ENCODE measurements at places on chromosomes 5 and 9.

GRCh38 chr5:110338341-110339083 is 388.0 kb downstream of the TMEM232 start:
- DNase-seq, result no peak

GRCh38 chr9:8863069-8863468 is 1063.5 kb upstream of the DMAC1 start:
- DNase-seq, result no peak

- DNase-seq, result no peak
These were observed 16.7 kb downstream of the RC3H2 start for GRCh38 chr9:122888480-122888879.

- no peak for DNase-seq
These were observed 52.6 kb upstream of the ARAP3 start for GRCh38 chr5:141734501-141735229.

- DNase-seq, result no peak
These were observed 176.1 kb upstream of the MVB12B start for GRCh38 chr9:126150411-126151030.

- no peak for DNase-seq
These were observed 153.3 kb upstream of the SLC12A2 start for GRCh38 chr5:127930311-127930710.

GRCh38 chr9:6525326-6526045 is 112.5 kb downstream of the UHRF2 start:
- no peak for DNase-seq

DNA sequence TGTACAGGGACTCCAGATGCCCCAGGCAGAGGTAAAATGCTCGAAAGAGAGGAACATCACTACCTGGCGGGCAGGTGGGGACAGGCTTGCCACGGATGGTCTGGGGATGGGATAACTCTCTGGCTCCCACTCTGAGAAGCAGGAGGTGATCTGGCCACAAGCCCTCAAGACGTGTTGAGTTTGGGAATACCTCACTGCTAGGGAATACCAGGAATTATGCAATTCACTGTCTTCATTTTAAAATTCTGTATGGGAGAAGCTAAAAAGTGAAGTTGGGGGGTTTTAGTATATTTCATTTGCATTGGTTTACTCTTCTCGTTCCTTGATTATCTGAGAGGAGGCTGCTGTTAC is 510.4 kb downstream of the CCDC171 start:
- no peak for DNase-seq

GRCh38 chr9:16026886-16027285 is 474.0 kb downstream of the CCDC171 start:
- no peak for DNase-seq

- DNase-seq, result no peak
These were observed 664.0 kb downstream of the NR2F1-AS1 start for GRCh38 chr5:92917044-92917443.

DNA sequence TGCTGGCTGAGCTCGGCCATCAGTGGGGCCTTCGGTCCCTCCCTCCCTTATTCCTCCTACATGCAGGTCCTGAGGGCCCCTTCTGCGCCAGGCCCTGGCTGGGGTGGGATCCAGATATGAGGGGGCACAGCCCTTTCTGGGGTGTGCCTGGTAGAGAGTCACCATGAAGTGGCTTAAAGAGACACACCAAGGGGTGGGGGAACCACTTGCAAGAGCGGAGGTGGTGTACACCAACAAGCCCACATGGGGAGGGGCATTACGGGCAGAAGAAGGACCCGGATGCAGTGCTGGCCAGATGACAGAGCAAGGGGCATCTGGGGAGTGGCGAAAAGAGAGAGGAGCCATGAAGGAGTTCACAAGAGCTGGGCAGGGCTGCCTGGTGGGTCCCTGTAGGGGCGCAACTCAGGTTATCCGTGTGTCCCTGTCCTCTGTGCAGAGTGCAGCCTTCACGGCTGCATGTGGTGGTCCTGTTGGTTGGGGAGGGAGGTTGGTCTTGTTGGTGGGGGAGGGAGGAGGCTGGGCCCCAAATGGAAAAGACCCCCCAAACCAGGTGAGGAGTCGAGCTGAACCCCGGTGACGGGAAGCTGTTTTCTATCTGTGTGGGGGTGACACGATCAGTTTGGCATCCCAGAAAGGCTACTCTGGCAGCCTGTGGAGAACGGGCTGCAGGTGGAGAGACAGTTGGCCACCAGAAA is 158.1 kb downstream of the DAB2IP start:
- no peak for DNase-seq

DNA sequence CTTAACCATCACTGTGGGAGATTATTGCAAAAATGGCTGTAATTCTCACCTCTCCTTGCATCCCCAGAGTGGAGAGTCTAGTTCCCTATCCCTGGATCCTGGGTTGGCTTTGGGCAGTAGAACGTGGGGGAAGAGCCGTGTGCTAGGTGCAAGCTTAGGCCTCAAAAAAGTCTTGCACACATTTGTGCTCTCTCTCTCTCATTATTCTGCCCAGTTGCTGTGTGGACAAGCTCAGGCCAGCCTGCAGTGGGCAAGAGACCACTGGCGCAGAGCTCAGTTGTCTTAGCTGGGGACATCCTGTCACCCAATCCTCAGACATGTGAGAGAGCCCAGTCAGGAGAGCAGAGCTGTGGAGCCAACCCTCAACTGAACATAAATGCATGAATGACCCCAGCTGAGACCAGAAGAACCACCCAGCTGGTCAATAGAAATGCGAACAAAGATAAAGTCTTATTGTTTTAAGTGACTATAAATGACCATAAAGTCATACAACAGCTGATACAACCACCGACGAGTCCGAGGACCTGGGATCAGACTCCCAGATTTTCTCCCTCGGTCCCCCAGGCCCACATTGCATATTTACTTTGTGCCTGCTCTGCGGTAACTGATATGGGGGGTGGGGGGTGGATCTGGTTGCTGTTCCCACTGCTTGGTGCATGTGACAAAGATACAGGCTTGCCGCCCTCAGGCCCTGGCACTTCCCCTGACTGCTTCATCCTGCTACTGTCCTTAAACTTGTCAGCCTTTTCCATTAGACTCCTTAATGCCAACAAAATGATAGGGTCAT is 166.4 kb upstream of the MVB12B start:
- no peak for DNase-seq

GRCh38 chr9:136670576-136671253 is 8.0 kb downstream of the EGFL7 start:
- DNase-seq, result no peak

DNA sequence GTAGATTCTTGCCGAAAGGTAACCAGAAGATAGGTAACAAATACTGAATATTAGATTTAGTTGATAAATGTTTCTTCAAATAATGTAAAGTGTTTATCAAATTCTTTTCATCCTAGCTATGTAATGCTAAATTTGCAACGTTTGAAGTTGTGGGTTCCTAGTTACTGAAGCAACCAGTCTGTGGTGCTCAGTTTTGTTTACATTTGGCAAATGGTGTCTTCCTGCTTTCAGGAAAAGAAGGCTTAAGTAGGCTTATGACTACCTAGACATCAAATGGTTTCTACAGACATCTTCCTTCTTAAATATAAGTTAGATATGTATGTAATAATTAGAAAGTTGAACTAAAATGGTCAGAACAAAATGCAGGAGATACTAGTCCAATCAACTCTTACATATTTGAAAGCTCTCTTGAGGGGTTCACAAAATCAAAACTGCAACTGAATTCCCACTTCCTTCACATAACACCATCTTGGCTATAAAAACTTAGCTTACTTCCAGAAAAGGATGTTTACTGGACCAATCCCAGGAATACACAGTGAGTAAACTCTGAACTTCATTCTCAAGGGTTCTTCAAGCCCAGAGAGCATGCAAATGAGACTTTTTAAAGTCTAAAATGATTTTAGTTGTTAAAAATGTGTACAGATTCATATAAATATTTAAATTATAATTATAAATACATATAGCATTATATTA is 125.7 kb upstream of the ITGA1 start:
- DNase-seq, result no peak

DNA sequence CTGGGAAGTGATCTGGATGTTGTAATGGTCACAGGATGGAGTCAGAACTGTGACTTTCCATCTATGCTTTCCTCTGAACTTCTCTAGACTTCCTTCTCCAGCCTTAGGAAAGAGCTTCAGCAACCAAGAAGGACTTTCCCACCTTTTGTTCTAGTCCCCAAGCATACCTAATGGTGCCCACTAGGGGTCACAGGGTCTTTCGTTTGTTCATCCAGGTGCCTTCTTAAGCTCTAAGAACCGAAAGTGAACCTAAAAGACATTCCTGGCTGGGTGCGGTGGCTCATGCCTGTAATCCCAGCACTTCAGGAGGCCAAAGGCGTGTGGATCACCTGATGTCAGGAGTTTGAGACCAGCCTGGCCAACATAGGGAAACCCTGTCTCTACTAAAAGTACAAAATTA is 1.8 kb upstream of the WNT8A start:
- DNase-seq, result no peak

DNA sequence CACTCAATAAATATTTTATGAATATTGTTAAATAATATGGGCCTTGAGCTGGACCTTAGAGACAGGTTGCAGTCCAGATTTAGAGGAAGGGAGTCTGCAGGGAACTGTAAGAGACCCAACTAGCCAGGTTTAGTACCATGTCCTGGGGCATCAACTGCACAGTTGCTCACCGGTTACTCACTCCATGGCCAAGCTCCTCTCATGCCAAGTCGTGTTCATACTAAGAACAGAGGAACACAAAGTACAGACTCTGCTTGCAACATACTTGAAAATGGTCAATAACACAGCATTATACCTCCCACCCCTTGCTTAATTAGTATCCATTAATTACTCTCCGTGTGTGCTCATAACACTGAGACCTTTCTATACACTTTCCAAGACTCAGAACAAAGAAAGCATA is 317.6 kb upstream of the PIK3R1 start:
- no peak for DNase-seq

DNA sequence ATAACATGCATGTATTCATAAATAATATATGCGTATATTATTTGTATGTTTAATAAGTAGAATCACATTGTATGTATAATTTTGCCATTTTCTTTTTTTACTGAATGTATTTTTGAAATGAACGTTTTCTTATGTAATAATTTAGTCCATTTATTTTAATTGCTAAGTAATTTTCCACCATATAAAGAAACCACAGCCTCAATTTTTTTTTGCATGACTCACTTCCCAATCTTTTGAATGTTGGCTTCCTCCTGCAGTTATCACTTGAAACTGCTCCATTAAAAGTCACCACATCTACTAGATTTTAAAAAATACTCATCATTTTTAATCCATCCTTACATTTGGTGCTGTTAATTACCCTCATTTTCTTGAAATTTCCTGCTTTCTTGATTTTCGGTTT is 363.3 kb upstream of the MEF2C start:
- DNase-seq, result no peak

- DNase-seq, result no peak
These were observed 69.3 kb upstream of the PLPPR1 start for GRCh38 chr9:100959226-100959625.

- no peak for DNase-seq
These were observed 9.1 kb downstream of the ZCCHC9 start for GRCh38 chr5:81310402-81311063.

- no peak for DNase-seq
These were observed 9.4 kb upstream of the TENT2 start for GRCh38 chr5:79602889-79603288.

GRCh38 chr9:12329623-12329985 is 363.6 kb upstream of the TYRP1 start:
- DNase-seq, result no peak

GRCh38 chr9:97046228-97046627 is 7.3 kb upstream of the CTSV start:
- no peak for DNase-seq

GRCh38 chr5:72041654-72042053 is 65.6 kb upstream of the MAP1B start:
- no peak for DNase-seq

GRCh38 chr5:118883362-118883761 is 105.0 kb downstream of the DTWD2 start:
- no peak for DNase-seq

GRCh38 chr9:126419475-126419874 is 92.8 kb downstream of the MVB12B start:
- DNase-seq, result no peak

All from stimulated activated CD8-positive, alpha-beta memory T cell treated with anti-CD3 and anti-CD28 coated beads, Interleukin-12 subunit alpha, Interleukin-12 subunit beta, amount 100 ng/mL, for 1 hour (primary cell).